ENCODE measurements at places on chromosomes 1 and 21.

- no peak for DNase-seq
Measured at GRCh38 chr1:113946678-113947387, 17.7 kb downstream of the HIPK1 start.

- DNase-seq, result no peak
Measured at GRCh38 chr1:176733661-176734060, 270.7 kb downstream of the PAPPA2 start.

DNA sequence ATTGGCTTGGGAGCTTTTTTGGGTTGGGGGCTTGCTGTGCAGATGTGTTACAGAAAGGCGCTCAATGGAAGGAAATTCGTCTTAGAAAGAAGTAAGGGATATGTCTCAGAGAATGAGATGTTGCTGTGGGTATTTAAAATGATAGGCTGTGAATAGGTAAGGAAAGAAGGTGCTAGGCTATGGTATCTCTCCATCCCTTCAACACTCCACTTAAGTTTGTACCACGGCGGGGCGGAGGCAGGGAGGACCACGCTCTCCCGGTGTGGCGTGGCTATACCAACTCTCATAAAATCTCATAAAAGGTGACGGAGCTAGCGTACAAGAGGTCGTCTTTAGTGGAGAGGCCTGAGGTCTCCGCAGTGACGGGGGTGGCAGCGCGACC lies 305 bp upstream of the RPS6KC1 start:
- DNase-seq, result no peak

GRCh38 chr21:32371913-32372314 lies 20.9 kb downstream of the URB1 start:
- no peak for DNase-seq

- no peak for DNase-seq
Measured at GRCh38 chr1:44832056-44832705, 10.9 kb downstream of the PTCH2 start.

GRCh38 chr21:33296156-33296555 lies 28.6 kb upstream of the IFNAR1 start:
- no peak for DNase-seq

GRCh38 chr1:189616893-189617292 lies 860.8 kb downstream of the BRINP3 start:
- no peak for DNase-seq

GRCh38 chr1:59433440-59433813 lies 136.5 kb downstream of the FGGY start:
- no peak for DNase-seq

GRCh38 chr1:27416387-27417111 lies 24.1 kb downstream of the GPR3 start:
- peak; percentile 76 for DNase-seq

- no peak for DNase-seq
Measured at GRCh38 chr1:94540440-94541245, 916 bp downstream of the F3 start.

DNA sequence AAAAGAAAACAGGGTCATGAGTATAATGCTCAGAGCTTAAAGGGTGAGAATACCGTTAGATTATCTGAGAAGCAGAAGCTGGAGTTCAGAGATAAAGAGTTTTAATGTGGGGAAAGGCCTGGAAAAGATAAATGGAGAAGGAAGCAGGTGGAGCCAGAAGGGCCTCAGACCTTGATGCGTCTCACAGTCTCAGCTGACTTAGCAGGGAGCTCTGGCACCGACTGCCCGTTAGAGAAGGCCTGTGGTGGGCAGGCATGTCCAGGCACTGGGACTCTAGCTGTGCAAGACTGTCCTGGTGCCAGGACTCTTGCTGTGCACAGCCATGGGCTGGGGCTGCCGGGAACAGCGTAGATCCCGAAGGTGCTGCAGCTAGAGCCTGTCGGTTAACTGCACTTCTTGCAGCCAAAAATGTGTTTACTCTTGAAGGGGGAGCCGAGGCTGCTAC lies 3.8 kb upstream of the SLAMF9 start:
- no peak for DNase-seq

DNA sequence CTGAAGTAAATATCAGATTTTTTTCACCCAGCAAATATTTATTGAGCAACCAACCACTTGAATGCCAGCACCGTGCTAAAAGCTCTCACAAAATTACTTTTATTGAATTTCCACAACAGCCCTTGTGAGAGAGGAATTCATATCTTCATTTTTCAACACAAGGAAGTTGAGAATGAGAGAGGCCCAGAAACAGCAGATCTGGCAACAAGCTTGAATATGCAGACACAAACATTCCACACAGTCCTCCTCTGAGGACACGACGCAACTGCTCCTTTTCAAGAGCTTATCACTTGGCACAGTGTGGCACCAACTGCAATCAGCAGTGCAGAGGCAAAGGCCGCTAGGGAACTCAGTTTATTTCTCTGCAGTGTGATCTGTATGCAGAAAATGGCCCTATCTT lies 32.2 kb upstream of the IFNAR2 start:
- no peak for DNase-seq

- no peak for DNase-seq
Measured at GRCh38 chr1:204883405-204883804, 12.7 kb downstream of the NFASC start.

DNA sequence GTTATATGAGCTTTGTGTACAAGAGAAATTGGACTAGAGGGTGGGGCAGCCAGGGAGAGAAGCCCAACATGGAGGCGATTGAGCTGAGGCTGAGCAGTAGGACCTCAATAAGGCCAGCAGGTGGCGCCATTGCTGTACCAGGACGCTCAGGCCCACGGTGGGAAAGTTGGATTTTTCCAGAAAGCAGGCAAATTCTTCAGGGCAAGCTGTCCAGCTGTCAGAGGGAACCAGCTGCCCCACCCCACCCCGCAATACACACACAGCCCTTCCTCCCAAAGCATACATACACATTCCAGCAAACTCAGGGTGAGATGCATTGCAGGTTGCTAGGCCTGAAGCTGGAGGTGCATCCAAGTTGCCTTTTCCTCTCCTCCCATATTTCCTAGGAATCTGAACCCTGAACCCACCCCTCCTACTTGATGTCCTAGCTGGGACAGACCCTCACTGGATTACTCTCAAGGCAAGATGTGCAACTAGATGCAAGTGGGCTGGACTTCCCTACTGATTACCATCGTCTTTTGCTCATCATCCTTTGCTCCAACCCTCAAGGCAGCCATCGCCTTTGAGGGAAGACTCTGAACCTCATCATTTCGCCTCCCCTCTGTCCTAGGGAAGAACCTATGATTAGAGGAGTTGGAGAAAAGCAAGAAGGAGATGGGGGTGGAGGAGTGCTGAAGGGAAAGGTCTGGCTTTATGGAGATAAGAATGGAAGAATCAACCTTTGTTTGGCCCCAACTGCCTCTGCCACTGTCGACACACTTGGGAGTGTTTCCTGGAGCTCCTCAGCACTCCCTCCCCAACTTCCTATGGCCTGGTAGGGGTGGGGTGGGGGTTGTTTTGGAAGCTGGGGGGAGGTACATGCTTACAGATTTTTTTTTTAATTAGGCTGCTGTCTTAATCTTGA lies 25.5 kb downstream of the CD34 start:
- DNase-seq, result peak; percentile 66

Data from CD4-positive, alpha-beta T cell treated with Interleukin-4 for 4 hours (primary cell).